ENCODE measurements at places on chromosomes 11 and 22. TPM values are rescaled to one million over a fixed set of nuclear protein-coding genes. Genes with fewer than 3 reads are reported as not detected.

- no peak for ATAC-seq
Measured at GRCh38 chr11:45383224-45383623, 97.1 kb upstream of the SYT13 start.

NPAS4 gene
- total RNA-seq, result 0.28 TPM

DNA sequence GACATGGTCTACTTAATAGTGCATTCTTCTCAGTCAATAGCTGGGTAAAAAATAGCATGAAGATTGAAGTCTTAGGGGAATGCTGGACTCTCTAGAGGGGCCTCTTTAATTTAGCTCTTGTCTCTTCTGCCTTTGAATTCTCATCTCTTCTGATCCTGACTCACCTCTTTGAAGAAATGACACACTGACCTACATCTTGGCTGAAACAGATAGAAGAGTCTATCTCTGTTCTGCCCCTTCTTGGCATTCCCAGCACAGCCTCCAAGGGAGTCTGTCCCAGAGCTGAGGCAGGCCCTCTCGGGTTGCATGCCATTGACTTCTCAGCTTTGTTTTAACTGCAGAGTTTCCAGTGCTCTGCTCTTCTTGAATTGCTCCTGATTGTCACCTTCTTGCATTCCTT, 55.7 kb downstream of the PTPRJ start:
- peak; percentile 87 for ATAC-seq

DNA sequence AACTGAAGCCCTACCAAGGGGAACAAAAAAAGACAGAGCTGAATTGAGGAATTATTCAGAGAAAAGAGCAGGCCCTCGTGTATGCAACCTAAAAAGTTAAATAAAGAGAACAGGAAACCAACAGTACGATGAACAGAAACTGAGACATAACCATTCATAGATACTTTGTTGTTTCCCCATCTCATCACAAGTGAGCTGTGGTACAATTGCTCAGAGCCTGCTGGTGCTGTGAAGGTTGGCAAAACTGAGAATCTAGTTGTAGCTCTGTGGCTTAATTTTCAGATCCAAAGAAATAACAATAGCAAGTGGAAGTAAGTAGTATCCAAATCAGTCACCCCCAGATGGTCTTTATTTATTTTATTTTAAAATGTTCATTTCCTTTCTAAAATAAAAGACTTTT, 37.7 kb upstream of the BLID start:
- ATAC-seq, result no peak

DNA sequence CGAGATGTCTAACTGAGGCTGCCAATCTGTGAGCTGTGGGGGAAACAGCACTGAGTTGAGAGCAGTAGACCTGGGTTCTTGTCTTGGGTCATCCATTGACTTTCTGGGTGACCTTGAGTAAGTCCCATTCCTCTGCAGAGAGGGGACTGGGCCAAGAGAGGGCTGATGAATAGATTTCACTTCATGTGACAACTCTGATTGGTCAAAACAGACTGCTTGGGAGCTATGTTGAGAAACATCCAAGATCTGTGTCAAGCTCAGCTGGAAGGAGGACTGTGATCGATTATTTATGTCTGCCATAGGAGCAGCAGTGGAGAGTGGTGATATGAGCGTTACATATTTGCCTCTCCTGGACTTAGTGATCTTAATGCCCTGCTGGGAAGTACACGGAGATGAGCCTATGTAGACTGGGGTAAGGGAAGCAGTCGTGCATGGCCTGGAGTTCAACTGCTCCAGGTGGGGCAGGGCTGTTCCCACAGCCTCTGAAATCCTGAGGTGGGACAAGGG, 47.7 kb downstream of the OTOG start:
- ATAC-seq, result no peak

INSC gene
- not detected for total RNA-seq

GRCh38 chr11:2794046-2794967, 91.3 kb downstream of the CDKN1C start:
- ATAC-seq, result no peak

DNA sequence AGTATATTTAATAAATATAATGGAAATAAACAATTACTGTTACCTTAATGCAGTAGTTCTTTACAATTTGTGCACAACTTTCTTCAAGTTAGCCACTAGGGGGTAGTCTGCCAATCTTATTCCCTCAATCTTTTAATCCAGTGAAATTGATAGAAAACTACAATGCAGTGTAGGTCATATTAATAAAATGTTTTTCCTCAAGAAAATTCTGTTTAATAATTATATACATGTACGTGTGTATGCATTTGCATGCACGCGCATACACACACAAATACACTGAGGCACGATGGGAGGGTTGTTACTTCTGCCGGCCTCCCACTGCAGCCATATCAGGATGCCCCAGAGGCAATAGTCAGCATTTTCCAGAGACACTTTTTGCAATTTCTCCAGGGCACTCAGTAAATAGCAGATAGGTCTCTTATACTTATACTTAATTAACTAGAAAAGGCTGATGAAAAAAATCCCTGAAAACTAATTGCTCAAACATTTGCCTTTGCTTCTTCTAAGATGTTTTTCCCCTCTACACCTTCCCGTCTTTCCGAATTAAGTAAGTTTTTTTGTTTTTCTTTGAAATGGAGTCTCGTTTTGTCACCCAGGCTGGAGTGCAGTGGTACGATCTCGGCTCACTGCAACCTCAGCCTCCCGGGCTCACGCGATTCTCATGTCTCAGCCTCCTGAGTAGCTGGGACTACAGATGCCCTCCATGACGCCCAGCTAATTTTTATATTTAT, 3.1 kb downstream of the GAB2 start:
- no peak for ATAC-seq

FAM83F gene
- total RNA-seq, result 1.3 TPM

DNA sequence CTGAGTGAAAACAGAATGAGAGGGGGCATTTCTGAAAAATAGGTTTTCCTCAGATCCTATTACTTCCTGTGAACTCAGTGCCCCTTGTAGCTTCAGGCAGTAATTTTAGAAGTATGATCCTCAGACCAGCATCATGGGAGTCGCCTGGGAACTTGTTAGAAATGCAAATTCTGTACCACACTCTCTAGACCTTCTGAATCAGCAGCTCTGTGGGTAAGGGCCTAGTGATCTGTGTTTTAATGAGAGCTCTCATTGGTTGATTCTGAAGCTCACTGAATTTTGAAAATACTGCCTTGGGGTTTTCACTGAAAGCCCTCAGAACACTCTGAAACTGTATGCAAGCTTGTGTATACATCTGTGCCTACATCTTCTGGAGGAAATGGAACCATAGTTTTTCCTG, 647.2 kb upstream of the ANO5 start:
- no peak for ATAC-seq

- ATAC-seq, result peak; percentile 36
Measured at GRCh38 chr11:93608364-93608763, 53.1 kb upstream of the CEP295 start.

GRCh38 chr22:24695561-24696511, 78.7 kb downstream of the PIWIL3 start:
- no peak for ATAC-seq

DNA sequence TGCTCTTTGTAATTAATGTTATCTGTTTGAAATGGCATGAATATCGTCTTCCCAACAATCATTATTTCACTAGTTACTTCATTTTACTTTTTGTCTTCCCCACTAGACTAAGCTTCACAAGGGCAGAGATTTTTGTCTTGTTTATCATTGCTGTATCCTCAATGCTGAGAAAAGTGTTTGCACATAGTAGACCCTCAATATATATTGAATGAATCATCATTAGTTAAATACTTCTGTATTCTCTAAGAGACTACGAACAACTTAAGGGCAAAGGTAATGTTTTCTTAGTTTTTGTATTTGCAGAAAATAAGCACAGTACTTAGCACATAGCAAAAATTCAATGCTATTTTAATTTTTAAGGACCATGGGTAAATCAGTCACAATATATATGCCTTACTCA, 95.9 kb downstream of the CCDC73 start:
- ATAC-seq, result no peak

GRCh38 chr11:67584205-67584880, 731 bp downstream of the GSTP1 start:
- peak; percentile 18 for ATAC-seq

DNA sequence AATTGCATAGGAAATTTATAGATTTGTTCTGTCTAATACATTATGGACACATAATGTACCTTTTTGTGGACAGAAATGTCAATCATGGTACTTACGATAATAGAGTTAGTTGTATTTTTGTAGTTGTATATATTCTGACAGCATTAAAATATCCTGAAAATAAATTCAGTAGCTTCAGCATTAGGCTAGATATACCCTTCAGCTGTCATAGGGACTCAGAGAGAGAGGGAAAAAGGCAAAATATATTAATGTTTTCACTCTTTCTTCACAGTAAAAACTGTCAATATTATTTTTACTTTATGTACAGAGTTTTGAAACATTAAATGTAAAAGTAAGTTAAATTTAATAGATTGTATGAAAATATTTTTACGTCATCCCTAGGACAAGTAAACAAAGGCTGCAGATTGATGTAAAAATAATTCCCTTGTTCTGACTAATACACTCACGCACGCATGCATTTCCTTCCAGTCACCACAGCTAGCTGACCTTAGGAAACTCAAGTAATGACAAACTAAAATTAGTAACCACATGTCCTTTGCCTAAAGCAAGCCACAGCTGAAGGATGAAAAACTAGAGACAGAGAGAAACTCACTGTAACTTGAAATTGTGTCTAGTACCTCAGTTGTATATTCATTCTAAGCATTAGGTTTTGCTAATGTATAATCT, 104.7 kb upstream of the CARD18 start:
- ATAC-seq, result no peak

- ATAC-seq, result no peak
Measured at GRCh38 chr11:121293288-121293594, 670 bp downstream of the SC5D start.

GRCh38 chr11:58776891-58777710, 45.4 kb upstream of the GLYAT start:
- ATAC-seq, result no peak

GRCh38 chr11:107676336-107677057, 35.4 kb downstream of the SLN start:
- ATAC-seq, result no peak

GRCh38 chr11:67418476-67419281, 3.2 kb downstream of the CARNS1 start:
- ATAC-seq, result no peak

CARS1 gene
- 84.9 TPM for total RNA-seq

FREY1 gene
- total RNA-seq, result 1.8 TPM

DNA sequence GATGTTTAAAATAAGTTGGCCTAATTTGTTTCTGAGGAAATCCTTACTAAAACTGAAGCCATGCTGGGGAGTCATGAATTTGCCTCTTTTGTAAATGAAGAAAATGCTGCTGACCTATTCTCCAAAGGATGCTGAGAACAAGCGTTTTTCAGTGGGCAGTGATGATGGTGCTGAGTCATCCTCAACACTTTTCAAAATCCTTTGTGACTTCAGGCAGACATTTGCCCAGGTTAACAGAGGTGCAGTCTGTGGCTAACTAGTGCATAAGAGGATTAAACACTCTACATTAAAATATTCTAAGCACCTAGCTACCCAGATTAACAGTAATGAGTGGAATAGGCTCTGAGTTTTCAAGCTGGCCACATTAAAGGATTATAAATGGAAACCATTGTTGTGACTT, 509.0 kb downstream of the DLG2 start:
- no peak for ATAC-seq

SLC25A18 gene
- not detected for total RNA-seq

DNA sequence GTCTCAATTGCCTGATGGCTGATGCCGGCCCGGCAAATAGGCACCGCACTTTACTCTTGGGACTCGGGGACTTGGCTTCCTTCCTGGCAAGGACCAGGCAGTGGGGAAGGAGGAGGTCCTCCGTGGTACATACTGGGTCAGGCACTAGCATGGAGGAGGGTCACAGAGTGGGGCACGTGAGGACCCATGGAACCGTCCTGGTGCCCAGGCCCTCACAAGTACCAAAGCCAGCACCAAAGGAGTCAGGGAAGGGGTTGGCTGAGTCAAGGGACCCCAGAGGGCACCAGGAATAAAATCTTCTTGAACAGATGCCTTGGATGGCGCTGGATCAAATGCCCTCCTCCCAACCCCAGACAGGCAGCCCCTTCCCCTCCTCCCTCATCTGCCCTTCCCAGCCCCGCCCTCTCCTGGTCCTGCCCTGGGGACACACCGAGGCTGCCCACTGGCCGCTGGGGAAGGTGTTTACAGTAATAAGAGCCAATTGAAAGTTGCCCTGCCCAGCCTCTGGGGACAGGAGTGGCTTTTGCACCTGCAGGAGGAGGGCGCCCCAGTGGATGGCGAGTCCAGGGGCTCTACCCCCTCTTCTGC, 5.6 kb upstream of the CARNS1 start:
- no peak for ATAC-seq

GRCh38 chr22:45627489-45628233, 44.0 kb upstream of the ATXN10 start:
- no peak for ATAC-seq

Data from activated T-helper 17 cell treated with anti-CD3 and anti-CD28 coated beads, Interleukin-2, amount 50 U/mL, for 72 hours (primary cell).